ENCODE measurements at places on chromosomes 3 and 15.

DNA sequence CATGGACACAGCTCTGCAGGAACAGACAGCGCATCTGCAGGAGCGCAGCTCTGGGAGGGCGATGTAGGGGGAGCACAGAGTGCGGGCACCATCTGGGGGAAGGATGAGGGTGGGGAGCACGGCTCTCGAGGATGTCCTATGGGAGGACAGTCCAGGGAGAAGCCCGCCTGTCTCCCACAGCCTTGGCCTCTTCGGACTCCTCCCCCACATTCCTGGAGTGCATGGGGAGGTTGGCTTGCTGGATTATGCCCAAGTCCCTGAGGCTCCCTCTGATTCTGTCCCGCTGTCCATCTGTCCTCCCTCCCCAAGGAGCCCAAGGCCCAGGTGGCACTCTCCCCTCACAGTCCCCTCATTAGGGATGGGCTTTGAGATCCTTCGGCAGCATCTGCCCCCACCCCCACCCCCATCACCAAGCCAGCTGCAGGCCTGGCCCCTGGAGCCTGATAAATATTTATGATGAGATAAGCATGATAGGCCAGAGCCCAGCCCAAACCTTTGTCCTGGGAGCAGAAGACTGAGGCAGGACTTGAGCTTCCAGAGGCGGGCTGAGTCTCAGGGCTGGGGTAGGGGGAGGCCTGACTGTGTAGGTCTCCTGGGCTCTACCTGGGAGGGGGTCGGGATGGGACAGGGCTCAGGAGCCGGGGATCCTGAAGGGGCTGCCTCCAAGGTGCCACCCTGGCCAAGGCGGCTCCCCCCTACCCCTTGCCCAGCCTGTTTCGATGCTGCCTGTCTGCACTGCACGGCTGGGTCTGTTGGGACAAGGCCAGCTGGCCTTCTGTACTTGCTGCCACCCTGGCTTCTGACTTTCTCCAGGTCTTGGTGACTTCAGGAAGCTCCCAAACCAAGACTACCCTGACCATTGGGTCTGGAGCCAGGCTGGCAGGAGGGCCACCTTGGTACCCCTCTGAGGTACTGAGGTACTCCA lies 28.6 kb upstream of the SEMA3F start:
- DNase-seq: no peak

- DNase-seq: no peak
Measured at GRCh38 chr3:188348435-188349244, 194.7 kb downstream of the LPP start.

DNA sequence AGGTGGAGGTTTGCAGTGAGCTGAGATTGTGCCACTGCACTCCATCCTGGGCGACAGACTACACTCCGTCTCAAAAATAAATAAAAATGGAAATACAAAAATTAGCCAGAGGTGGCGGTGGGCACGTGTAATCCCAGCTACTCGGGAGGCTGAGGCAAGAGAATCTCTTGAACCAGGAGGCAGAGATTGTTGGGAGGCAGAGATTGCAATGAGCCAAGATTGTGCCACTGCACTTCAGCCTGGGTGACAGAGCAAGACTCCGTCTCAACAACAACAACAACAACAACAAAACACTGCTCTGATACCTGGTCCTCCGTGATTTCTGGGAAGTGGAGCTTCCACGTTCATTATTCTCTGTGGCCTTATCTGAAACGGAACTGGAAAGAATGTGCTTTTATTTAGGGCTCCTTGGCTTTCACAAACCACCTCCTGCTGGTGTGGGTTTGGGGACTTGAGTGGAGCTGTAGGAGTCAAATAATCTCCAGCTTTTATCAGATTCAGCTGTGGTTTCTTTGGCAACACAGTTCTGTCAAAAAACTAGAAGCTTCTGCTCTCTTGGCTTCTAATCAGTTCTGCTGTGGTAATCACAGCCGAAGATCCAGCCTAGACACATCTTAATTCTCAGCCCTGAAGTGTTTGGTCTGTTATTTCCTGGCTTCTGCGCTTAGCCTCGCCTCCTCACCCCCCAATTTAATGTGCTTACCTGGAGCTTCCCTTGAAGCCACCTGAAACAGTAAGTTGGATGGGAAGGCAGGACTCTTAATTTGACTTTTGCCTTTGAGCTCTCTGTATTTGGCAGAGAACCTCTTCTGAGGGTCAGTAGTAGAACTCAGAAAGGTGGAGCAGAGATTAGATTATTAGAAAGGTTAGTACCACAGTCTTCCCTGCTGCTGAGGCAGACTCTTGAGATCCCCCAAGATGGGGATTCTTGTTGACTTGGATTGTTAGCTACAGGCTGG lies 21.4 kb downstream of the IRAK2 start:
- no peak for DNase-seq

DNA sequence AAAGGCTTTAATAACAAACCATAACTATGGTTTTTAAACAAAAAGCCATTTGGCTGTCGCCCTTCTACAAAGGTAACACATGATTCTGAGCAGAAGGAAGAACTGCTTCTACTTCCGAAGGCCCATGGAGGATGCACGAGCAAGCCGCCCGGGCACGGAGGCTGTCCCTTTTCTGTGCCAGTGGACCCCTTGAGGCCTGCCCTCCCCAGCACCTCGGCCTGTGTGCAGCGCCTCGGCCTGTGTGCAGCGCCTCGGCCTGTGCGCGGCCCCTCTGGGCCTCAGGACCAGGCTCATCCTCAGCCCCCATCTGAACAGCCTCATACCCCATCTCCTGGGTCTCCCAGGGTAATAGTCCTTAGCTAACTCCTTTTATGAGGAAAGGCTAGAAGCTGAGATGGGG lies 329.5 kb downstream of the OCA2 start:
- no peak for DNase-seq

- DNase-seq: no peak
Measured at GRCh38 chr3:190495796-190496195, 18.1 kb upstream of the IL1RAP start.

DNA sequence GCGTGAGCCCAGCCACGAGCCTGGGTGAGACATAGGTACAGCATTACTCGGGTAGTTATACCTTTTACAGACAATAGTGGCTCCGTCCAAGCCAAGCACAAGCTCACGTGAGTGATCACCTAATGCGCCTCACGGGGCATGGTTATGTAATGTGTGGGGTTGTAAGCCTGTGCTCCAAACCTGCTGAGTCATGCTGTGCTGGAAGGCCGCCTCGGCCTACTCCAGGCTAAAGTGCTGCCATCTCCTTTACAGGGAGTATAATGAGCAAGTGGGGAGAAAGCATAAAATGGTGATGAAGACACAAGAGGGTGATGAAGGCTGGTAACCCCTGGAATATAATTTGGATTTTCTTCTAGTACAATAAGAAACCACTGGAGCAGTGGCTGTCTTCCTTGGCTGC lies 175.8 kb upstream of the STT3B start:
- DNase-seq: no peak

- DNase-seq: no peak
Measured at GRCh38 chr3:73383470-73384049, 241.2 kb downstream of the PDZRN3 start.

All from NCI-H345 (cell line).